ENCODE measurements at places on chromosomes 2 and 18.
A peak's percentile ranks its signal among the peaks of the same experiment; 100 is the strongest.

DNA sequence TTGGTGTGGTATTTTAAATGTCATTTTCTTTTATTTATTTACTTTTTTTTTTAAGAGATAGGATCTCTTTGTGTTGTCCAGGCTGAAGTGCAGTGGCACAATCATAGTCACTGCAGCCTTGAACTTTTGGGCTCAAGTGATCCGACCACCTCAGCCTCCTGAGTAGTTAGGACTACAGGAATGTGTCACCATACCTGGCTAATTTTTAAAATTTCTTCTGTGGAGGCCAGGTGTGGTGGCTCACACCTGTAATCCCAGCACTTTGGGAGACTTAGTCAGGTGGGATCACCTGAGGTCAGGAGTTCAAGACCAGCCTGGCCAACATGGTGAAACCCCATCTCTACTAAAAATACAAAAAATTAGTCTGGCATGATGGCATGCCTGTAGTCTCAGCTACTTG is 33.5 kb upstream of the ZNF512 start:
- no peak for DNase-seq

GRCh38 chr2:181066333-181066732 is 85.9 kb downstream of the UBE2E3 start:
- DNase-seq: no peak

DNA sequence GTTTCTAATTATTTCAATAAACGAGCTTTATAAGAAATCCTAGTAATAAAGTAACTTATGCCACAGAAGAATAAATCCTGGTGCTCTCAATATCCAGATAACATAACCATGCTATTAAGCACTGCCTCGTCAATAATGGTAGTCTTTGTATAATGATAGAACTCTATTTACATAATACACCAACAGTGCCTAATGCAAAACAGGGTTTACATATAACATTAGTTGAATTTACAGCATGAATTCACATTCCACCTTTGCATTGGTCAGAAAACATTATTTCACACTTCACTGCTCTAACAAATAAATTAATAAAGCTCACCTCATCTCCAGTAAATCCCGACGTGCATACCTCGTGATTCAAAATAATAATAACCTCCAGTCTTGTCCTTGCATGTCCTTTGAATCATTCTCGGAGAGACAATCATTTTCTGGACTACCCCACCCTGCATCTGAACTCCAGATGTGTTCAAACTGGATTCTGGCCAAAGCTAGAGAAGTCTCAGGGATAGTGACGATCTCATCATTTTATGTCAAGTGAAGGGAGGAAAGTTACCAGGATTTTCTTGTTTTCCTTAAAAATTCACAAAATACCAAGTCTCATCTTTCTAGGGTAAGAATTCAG is 189.2 kb downstream of the NCKAP5 start:
- no peak for DNase-seq

DNA sequence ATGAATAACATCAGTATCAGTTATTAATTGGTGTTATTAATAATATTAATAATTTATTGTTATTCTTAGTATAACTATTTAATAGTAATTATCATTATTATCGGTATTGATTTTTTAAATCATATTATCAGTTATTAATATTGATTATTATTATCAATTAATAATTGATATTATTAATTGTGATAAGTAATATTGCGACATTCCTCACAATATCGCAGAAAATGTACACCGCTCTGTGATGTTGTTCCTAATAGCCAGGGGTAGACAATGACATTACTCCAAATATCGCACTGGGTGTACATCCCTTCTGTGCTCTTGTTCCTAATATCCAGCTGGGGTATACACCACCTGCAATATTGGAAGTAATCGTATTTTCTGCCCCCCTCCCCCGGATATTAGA is 23.3 kb upstream of the NAGK start:
- no peak for DNase-seq

- no peak for DNase-seq
Measured at GRCh38 chr18:41096504-41096903, 858.5 kb upstream of the PIK3C3 start.

DNA sequence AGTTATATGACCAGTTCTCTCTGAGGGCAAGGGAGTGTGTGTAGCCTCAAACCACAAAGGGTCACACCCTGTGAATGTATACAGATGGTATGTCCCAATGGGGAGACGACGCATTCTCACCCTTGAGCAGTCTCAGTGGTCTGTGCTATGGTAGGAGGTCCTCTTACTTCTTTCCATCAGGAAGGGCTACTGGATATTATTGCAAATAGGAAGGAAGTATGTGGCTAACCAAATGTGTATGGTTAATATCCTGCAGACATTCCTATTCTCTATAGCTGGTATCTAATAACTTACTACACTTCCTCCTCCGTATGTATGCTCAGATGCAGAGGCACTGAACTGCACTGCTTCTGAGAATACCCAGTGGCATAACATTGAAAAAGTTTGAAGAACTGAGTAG is 306.7 kb upstream of the CCDC68 start:
- DNase-seq: no peak

DNA sequence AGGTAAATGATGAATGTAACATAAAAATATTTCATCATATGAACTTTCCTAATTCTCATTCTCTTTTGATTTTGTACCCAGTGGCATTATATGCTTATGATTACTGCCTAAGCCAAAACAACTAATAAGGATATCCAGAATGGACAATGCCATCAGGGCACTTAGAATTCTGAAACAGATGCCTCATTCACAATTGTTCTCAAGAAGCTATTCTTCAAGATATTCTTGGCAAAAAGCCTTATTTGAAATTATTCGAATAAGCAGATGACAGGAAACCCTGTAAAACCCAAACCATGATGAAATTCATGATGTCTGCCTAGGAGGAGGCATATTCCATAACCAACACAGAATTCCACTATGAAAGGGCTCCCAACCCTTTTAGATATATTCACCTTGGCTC is 353.2 kb upstream of the TRIB2 start:
- no peak for DNase-seq

DNA sequence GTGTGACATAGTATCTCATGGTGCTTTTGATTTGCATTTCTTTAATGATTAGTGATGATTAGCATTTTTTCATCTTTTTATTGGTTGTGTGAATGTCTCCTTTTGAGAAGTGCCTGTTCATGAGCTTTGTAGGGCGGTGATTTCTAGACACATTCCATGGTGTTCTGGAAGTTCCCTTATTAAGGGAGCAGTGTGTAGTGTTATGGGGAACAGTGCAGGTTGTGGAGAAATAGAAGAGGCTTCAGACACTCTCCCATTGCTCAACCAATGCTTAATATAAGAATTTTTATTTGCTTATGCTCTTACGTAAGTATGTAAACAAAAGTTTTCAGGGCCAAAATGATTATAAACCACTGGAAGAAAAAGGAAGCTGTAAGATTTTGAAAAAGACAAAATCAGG is 34.7 kb downstream of the MMADHC start:
- no peak for DNase-seq

DNA sequence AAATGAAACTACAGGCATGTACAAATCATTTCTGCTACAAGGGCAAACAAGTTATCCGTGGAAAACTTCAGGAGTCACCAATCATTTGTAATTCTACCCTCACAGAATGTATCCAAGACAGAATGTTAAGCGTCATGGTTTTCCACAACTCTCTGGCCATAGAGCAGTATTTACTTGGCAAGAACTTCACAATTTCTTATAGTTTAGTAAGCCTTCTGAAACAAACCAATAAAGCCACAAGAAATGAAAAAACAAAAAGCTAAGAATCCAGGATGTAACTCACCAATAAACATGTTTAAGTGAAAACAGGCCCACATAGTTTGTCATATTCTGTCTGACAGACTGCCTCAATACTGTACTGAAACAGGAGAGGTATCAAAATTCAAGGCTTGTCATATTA is 70.3 kb downstream of the LNPK start:
- DNase-seq: no peak

DNA sequence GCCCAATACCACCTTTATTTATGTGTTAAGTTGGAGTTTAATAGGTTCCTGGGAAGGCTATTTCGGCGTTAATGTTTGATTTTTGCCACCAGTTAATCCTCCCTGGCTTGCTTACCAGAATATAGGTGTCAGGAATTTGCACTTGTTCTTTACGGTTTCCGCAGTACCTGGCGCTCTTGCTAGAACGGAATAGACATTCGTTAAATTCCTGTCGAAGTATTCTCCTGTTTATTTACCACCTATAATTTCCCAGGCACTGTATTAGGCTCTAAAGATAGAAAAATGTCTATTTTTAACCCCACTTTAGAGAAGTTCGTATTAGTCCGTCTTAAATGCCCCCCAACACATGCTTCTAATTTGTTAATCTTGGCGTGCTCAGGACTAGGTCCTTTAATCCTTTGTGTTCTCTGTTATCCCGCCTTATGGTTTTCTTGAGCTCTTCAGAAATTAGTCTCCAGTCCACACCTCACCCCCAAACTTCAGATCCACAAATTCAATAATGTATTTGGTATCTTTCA is 575 bp downstream of the CCDC150 start:
- no peak for DNase-seq

GRCh38 chr2:42450136-42450535 is 43.6 kb downstream of the KCNG3 start:
- no peak for DNase-seq

- peak; percentile 85 for DNase-seq
Measured at GRCh38 chr2:191691016-191691735, 13.2 kb downstream of the NABP1 start.

DNA sequence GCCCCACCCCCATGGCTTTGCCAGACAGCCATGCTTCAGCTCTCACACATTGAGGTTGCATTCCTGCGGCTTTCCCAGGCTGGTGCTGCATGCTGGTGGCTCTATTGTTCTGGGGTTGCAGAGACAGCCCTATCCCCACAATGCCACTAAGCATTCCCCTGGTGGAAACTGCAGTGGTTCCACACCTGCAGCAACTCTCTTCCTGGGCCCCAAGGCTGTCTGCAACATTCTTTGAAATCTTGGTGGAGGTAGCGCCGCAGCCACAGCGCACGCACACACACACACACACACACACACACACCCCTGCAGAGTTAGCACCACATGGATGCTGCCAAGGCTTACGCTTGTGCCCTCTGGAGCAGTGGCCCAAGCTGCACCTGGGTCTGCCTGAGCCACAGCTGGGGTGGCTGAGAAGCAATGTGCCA is 21.4 kb downstream of the SFXN5 start:
- no peak for DNase-seq

GRCh38 chr2:196586511-196586991 is 53.0 kb upstream of the CCDC150 start:
- DNase-seq: no peak

GRCh38 chr18:49476664-49477411 is 10.2 kb downstream of the C18orf32 start:
- no peak for DNase-seq

GRCh38 chr18:11577271-11578112 is 31.9 kb upstream of the SLC35G4 start:
- DNase-seq: no peak

DNA sequence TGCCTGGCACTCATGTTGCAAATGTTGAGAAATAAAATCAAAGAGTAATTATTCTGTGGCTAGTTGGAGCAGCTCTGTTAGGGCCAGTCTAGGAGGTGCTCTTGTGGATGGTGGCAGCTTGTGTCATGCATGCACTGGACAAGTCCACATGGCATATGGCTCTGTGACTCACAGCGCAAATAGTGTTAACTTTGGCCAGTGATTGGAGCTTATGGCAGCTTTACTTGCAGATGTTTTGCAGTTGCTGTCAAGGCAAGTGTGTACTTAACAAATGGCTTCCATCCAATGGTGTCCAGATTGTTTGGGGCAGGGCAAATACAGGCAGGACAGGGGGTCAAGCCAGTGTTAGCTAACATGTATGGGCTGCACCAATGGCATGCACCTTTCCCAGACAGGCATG is 26.1 kb upstream of the TMX3 start:
- no peak for DNase-seq

GRCh38 chr2:134337631-134338030 is 83.8 kb downstream of the MGAT5 start:
- DNase-seq: no peak

DNA sequence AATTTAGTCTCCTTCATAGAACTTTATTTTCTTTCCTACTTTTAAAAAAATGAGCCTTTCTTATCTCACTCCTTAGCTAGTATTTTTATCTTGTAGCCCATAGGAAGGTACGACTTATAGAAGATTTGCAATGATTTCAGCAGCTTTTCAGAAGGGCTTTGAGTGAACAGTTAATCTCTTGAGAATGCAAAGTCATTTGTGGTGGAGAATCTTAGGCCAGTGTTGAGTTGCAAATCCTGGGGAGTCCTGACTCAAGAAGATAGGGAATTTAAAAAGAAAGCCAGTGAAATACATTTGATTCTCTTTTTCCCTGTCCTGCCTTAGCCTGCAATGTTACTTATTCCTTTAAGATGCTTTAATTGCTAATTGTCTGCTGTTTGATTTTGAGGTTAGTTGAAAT is 33.6 kb downstream of the LYPD6 start:
- no peak for DNase-seq

- no peak for DNase-seq
Measured at GRCh38 chr2:127935337-127935736, 49.6 kb upstream of the AMMECR1L start.

- peak; percentile 42 for DNase-seq
Measured at GRCh38 chr2:66434679-66435548, at the start of gene MEIS1. Gene MEIS1, plus strand, starts transcription at chr2:66435125. Its CDS starts 732 bp downstream, at chr2:66435857.

DNA sequence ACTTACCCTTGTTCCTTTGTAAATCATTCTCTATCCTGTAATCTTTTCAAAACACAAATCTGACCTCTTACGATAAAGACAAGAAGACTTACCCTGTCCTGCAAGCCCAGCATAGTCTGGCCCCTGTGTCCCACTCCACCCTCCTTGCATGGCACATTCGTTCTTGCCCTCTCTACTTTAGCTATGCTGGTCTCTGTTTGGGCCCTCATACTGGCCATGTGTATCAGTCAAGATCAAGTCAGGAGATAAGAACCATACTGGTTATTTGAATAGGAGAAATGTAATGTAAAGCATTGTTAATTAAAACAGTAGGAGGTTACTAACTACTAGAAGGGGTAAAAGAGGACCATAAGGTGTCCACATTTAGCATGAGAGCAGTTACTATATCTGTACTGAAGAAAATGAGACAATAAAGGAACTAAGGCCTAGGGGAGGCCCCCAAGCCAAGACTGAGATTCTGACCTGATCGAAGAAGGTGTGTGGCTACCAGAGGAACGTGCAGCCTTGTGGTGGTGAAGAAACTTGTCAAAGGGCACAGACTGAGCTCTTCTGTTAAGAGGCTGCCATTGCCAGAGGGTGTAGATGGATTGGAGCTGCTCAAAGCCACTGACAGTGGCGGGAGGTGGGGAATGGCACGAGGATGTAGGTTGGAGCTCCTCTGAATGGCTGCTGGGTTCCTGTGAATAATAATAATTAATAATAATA is 80.8 kb downstream of the KCTD18 start:
- no peak for DNase-seq

GRCh38 chr2:210399440-210400041 is 77.0 kb downstream of the LANCL1 start:
- no peak for DNase-seq

GRCh38 chr2:157269922-157270321 is 12.4 kb downstream of the GALNT5 start:
- DNase-seq: no peak
